Activated CD4-positive, alpha-beta T cell treated with anti-CD3 and anti-CD28 coated beads, Interleukin-10, Interleukin-2, amounts not matched to agents 100 ng/mL and 50 ng/mL, durations not matched to agents 16 hours and 8 hours (primary cell): ENCODE measurements at places on chromosomes 12 and 14.

DNA sequence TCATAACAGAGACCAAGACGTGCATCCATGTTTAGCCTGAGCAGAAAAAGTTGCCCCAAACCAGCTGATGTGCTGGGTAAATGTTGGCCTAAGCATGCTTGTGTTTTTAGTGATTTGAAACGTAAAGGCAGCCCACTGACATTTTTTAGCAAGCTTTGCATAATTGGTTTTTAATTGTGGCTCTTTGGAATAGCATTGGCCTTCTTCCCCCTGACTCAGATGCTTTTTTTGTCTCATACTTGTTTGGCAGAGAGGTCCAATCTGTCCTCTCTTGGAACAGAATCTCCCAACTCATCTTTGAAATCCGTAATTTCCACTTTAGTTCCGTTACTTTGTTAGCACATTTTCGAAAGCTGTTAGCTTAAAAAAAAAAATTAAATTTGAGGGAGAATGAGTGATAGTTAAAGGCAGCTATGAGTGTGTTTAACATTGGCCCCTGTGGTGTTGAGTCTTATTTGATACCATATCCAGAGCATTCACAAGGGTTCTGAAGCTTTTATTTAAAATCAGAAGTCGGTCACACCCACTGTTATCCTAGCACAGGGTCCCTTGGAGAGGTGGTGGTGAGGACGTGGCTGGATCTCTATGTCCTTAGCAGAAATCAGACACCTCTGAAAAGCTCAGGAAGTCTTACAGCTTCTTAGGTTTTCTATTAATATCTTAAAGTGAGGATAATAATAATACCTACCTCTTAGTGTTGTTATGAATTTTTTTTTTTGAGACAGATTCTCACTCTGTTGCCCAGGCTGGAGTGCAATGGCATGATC, 15.6 kb downstream of the JDP2 start:
- no peak for DNase-seq

DNA sequence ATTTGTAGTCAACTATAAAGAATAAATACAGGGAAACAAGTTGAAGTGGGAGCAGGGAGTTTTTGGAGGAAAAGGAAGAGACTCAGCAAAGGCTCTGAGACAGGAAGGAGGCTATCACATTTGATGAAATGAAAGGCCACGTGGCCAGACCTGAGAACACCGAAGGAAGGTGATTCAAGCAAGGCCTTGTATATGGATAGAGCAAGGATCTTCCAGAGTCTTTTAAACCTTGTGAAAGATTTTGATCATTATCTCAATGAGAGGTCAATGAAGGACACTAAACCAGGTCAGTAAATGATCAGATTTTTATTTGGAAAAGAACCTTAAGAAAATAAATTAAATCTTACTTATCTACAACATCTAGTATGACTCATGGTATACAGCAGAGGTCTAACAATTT, 523.5 kb downstream of the SLC16A7 start:
- DNase-seq: no peak

GRCh38 chr12:2149091-2149490, 96.3 kb downstream of the CACNA1C start:
- no peak for DNase-seq

GRCh38 chr12:65694130-65694529, 130.2 kb upstream of the HMGA2 start:
- DNase-seq: no peak

- no peak for DNase-seq
These were observed 239.2 kb downstream of the PAX9 start for GRCh38 chr14:36900846-36901245.

DNA sequence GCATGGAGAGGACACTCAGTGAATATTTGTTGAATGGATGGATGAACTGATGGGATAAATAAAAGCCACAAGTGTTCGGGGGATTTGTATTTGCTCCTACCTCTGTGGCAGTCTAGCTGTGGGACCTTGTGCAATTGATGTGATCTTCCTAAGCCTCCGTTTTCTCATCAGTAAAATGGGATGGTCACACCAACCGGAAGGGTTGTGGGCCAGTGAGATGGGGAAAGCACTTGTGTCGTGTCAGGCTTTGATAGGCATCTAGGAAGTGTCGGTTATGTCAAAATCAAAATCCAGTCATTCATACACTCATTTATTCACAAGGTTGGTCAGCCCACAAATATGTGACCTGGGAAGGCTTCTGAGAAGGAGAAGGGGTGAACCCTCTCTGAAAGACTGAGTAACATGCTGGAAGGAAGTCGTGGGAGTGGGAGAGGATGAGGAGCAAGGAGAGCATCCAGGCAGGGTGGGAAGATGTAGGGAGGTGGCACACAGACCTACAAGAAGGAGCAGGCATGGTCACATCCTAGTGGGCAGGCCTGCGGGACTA, 7.8 kb upstream of the SERPINA9 start:
- no peak for DNase-seq

GRCh38 chr12:4817880-4818279, 91.8 kb upstream of the KCNA1 start:
- no peak for DNase-seq

- DNase-seq: no peak
These were observed 58.9 kb upstream of the KITLG start for GRCh38 chr12:88638966-88639760.

DNA sequence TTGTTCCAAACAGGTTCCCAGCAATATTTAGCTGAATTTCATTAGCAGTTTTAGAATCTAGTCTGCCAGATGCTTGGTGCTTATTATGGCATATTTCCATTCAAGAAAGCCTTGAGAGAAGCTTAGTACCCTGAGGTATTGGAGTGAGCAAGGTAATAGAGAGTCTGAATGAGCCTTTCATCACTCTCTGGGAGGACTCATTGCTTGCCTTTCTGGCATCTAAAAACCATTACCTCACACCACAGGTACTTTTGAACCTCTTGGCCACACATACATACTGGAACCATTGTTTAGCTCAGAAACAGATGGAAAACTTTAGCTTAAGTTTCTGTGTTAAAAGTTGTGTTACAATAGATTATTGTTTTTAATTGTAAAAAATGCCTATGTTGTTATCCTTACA, 27.4 kb upstream of the KCNH3 start:
- no peak for DNase-seq

DNA sequence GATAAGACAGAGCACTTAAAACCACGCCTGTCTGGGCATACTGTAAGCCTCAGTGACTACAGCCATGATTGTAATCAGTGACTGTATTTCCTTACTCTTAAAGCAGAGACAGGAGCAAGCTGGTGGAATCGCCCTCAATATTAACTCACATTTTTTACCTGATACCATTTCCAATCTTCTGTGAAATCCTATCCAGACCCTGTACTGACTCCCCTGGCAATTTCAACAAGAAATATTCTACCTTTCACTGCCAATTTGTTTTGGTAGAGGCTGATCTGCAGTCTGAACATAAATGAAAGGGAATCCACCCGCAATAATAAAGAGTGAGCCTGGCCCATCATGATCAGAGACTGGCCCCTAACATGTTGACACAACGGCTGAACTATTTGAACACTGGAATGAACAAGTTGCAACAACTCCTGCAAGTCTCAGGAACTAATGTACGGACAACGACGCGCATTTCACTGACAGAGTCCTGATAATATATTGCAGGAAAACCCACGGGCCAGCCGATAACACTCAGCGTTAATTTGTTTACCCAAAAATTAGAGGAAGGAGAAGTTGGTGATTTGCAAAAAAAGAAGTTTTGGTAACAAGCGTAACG, 195.5 kb upstream of the BTG1 start:
- no peak for DNase-seq

DNA sequence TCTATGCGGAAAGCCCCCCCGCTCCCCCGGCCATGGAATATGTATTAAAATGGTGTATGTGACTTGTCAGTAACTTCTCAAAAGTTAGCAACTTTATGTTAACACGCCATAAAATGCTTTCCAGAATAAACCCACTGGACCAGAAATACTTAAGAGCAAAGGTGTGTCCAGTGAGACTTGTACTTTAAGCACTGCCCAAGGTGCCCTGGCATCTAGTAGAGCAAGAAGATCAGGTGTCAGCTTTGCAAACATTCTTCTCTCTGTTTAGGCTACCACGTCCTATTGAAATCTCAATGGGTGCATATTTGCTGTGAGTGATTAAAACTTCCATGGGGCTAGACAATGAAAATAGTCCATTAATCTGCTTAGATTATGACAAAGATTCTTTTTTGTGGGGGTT, 201.2 kb downstream of the ESR2 start:
- DNase-seq: no peak

DNA sequence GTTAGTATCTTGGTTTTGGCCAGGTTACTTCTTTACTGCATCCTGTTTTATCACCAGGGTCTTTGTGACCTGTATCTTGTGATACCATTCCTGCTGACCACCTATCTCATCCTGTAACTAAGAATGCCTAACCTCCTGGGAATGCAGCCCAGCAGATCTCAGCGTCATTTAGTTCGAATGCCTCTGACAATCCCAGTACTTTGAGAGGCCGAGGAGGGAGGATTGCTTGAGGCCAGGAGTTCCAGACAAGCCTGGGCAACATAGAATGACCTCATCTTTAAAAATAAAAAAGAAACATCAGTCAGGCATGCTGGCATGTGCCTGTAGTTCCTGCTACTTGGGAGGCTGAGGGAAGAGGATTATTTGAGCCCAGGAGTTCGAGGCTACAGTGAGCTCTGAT, 206.5 kb downstream of the SUDS3 start:
- no peak for DNase-seq

DNA sequence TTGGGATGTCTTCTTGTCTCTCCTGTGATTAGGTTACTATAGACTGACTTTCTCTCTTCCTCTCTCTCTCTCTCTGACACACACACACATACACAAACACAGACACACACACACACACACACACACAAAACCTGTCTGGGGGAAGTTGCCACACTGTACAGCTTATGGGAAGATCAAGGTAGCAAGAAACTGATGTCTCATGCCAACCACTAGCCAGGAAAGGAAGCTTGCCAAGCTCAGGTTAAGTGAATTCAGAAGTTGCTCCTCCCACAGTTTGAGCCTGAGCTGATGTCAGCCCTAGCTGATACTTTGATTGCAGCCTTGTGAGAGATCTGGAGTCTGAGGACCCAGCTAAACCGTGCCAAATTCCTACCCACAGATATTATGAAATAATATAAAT, 67.1 kb downstream of the PPFIA2 start:
- no peak for DNase-seq

DNA sequence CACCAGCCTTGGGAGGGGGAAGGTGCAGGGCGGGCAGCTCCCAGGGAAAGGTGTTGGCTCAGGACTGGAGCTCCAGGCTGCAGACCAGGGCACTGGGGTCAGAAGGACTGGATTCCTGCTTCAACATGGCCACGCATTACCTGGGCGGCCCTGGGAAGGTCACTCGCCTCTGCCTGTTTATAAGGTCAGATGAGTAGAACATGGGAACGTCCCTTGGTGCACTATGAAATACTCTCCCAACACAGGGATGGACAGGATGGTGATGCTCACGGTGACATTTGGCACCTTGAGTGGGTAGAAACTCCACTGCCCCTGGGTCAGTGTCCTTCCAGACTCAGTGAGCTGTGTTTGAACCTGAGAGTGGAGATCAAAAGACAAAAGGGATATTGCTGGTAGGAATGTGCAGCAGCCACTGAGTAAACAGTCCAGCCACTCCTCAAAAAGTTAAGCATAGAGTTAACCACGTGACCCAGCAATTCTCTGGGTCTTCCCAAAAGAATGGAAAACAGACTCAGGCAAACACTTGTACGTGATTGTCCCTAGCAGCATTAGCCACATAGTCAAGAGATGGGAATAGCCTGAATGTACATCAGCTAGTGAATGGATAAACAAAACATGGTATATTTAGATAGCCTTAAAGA, 9.1 kb upstream of the BDKRB2 start:
- DNase-seq: no peak

DNA sequence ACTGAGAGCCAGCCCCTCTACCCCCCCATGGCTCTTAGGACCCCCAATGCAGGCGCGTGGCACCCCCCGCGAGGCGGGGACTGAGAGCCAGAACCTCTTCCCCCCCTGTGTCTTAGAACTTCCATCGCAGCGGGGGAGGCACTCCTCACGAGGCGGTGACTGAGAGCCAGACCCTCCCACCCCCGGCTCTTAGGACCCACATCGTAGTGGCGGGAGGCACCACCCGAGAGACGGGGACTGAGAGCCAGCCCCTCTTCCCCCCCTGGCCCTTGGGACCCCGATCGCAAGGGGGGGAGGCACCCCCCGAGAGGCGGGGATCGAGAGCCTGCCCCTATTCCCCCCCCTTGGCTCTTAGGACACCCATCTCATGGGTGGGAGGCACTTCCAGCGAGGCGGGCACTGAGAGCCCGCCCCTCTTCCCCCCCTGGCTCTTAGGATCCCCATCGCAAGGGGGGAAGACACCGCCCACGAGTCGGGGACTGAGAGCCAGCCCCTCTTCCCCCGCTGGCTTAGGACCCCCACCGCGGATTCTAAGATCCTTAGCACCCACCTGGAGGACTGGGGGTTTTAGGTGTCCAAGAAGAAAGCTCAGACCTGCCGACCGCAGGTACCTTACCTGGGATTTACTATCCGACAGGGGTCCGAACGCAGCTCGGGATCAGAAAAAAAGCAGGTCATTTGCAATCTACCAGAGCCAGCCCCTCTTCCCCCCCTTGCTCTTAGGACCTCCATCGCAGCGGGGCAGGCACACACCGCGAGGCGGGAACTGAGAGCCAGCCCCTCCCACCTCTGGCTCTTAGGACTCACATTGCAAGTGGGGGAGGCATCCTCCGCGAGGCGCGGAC, 44.9 kb downstream of the DDX11 start:
- DNase-seq: no peak

DNA sequence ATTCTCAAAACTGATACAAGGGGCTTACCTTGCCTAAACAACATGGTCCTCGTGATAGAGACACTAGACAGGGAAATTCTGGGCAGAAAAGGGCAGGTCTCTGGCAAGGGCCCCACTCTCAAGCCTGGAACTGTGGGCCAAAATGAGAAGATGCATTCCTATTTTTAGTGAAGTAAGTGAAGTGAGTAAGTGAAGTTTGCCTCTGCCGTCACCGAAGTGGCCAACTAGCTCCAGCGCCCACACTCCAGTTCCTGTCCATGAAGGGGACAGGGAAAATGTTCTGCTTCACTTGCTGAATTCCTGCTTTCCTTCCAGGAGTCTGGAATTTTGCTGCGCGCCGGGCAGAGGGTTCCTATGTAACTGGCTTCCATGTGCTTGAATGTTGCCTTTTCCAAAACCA, 1035.6 kb upstream of the TMEM132C start:
- DNase-seq: no peak

DNA sequence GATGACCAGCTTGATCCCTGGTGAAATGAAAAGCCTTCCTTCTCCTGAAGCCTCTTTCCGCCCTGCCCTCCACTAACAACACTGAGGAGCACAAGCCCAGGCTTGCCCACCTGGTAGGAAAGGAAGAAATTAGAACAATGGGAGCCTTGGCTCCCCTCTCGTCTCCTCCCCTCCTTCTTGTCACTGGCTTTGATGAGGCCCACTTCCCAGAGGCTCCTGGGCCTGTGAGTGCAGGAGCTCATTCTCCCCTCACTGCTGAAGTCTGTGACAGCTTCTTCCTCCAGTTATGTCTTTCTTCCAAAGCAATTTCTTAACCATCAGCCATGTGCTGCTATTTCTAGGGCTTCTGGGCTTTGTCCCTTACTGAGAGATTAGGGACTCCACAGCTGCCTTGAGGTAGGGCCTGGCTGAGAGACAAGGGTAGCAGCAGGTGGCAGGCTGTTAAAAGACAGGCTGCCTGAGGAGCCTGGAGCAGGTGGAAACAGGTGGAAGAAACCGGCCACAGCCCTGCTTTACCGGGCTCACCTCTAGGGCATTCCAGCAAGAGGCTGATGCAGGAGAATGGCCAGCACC, 53.6 kb upstream of the SRSF5 start:
- DNase-seq: no peak

- no peak for DNase-seq
These were observed 308.3 kb downstream of the DAD1 start for GRCh38 chr14:22280497-22281316.
